Bone marrow (tissue), 2 donors: ENCODE measurements at places on chromosomes 16 and 17.

DNA sequence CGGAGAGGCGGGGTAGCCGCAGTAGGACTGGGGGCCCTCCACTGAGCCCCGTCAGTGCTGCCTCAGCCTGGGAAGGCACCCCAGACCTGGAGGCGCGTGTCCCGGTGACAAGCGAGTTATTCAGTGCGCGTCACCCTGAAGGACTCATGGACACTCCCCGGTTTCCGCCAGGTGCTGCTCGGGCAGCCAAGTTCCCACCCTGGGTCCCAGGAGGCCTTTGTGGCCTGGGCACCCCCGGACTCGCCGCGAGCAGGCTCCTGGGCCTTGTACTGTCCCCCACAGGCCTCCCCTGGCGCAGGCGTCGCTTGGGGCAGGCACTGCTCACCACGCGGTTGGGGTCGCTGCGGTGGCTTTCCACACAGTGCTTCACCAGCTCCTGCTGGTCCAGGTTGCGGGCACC, 7.6 kb downstream of the RNF166 start:
- DNase-seq: no peak

DNA sequence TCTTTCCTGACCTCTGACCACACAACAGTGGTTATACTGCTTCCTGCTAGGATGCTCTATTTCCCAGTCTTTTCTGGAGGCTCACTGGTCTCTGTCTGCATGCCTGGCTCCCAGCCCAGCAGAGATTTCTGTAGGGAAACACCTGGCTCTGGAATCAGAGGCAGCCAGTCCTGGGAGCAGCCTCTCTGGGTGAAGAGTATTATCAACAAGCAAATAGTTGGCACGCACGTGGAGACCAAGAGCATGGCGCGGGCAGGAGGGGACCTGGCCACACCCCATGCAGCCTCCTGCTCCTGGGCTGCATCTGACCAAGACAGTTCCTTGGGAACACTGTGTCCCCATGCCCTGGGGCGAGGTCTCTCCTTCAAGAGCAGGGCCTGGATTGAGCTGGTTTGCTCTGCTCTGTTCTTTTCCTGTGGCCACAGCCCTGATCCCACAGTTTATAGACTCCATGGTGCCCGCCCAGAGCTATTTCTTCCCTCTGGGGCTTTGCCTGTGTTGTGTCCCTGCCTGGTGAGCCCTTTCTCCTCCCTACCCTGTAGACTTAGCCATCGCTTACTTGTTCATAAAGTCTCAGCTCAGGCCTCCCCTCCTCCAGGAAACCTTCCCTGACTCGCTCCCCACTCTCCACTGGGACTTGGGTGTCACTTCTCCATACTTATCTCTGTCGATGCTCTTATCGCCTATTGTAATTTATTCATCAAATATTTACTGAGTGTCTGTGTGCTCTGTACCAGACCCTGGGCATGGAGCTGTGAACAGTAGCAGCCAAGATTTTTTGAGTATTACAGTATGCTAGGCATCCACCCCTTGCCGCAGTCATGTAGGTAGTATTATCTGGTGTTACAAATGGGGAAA, 60.6 kb downstream of the SCNN1B start:
- no peak for DNase-seq

DNA sequence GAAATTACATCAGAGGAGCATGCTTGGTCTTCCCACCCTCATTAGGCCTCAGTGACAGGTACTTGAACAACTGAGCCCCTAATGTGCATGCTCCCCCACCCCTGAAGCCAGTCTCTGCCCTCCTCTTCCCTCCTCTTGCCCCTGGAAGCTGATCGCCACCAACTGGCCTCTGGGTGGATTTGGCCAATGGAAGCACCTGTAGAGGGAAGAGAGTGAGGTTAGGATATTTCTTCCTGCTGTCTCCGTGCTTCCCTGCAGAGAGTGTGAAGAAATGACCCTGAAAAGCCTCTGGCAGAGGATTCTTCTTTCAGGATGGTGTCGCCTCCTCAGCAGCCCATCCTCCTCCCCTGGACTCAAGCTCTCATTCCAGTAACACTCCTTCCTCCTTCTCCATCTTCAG, 5.9 kb upstream of the CBLN1 start:
- DNase-seq: no peak

- DNase-seq: no peak
These were observed 6.2 kb downstream of the AANAT start for GRCh38 chr17:76473541-76473985.

DNA sequence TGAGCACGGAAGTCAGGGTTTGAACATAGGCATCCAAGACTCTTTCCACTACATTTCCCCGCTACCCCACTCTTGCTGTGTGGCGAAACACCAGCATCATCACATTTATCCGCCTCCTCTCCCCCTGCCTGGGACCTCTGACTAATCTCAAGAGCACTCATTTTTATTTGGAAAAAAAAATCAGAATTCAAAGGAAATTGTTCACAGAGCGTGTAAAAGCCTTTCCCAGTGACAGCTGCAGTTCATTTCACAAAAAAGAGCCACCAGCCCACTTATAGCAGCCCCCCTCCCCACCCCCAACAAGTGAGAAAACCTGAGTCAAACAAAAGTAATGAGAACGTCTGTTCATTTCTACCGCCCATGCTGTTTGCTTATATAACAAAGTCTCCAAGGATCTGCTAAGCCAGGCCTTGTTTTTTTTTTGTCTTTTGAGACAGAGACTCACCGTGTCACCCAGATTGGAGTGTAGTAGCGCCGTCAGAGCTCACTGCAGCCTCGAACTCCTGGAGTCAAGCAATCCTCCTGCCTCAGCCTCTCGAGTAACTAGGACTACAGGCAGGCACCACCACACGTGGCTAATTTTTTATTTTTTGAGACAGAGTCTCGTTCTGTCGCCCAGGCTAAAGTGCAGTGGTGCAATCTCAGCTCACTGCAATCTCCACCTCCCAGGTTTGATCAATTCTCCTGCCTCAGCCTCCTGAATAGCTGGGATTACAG, 48.3 kb upstream of the HAPSTR1 start:
- DNase-seq: no peak

DNA sequence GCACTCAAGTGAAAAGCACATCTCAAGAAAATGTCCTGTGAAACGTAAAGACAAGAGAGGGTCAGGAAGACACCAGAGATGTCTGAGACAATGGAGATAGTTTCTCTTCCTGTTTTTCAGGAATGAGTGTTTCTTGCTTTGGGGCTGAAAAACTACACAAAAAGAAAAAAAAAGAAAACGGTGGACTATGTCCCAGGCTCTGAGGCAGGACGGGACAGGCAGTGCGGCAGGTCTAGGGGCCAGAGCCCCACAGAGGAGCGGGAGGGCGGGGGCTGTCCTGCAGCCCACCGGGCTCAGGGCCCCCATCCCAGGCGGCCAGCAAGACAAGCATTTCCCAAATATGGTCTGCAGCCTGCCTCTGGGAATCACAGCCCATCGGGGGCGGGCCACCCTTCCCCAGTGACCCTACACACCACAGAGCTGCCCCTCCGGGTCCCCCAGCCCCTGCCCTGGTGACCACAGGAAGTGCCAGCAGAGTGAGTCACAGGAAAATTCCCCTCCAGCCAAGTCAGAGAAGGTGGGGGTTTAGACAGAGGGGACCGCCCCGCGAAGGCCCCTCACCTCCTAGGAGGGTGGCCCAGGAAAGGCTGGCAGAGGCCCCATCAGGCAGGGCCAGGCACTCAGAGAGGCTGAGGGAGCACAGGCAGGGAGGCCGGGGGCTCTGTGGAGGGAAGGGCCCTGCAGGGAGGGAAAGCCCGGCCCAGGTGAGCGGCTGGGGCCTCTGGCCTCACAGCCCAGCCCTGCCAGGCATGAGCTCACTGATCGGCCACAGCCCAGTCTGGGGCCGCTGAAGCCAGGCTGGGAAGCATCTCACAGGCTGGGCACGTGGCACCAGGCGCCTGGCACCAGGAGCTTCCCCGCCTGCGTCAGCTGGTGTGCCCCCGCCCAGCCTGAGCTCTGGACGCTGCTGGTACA, 6.3 kb downstream of the BCAR1 start:
- DNase-seq: no peak

- no peak for DNase-seq
These were observed 121.6 kb upstream of the ANKFN1 start for GRCh38 chr17:56031636-56032035.

DNA sequence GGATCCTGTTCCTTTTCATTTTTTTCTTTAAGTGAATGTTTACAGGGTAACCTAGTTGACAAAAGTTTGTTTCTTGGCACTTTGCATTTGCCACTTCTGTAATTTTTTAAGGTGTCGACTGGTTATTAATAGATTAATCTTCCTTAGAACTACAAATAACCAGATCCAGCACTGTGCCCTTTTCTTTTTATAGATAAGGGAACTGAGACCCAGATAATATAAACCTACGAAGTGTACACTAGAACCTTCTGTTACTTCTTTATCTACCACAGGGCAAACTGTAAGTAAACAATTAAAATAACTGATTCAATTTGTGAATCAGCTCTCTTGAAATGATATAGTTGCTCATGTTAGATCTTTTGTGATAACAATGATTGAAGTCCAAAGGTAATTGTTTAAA, 55.4 kb downstream of the NLK start:
- DNase-seq: no peak

- DNase-seq: no peak
These were observed 34.7 kb upstream of the VPS4A start for GRCh38 chr16:69276148-69277115.
